Renal cortex interstitium (tissue), 15 donors: ENCODE measurements at places on chromosomes 6 and 20.

DNA sequence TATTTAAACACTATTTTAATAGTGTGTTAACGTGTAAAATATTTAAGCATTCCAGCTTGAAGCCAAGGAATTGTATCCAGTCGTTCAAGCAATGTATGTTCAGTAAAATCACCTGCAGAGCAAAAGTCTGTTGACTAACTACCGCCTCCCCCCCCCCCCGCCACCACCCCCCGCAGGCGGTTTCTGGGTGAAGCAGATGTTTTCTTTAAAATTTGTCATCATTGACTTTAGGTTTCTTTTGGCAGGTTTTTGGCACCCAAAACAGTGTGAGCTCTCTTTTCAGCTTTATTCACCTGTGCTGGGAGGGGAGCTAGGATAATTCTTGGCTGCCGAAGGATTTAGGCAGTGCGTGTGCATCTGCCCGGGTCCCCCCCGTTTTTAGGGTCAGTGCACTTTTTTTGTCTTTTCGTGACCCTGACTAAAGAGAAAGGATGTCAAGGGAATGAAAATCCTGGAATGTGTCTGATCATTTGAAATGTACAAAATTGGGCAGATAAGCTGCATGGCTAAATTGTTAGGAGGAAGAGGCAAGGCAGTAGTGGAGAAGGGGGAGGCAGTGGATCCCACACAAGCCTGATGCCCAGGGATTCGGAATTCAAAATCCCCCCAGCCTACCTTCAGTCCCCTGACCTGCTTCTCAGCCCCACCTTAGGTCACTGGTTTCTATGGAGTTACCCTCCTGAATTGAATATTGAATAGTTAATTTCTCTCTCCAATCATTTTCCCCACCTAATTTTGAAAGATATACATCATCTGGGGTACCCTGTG lies 1.1 kb downstream of the EDN1 start:
- DNase-seq: no peak

- DNase-seq: no peak
Observed at GRCh38 chr6:162489101-162489976, 238.2 kb downstream of the PRKN start.

- no peak for DNase-seq
Observed at GRCh38 chr6:16273256-16273655, 34.9 kb downstream of the GMPR start.

GRCh38 chr6:723540-723939 lies 30.6 kb upstream of the EXOC2 start:
- DNase-seq: no peak

GRCh38 chr6:56802584-56802983 lies 152.3 kb upstream of the BEND6 start:
- DNase-seq: no peak

DNA sequence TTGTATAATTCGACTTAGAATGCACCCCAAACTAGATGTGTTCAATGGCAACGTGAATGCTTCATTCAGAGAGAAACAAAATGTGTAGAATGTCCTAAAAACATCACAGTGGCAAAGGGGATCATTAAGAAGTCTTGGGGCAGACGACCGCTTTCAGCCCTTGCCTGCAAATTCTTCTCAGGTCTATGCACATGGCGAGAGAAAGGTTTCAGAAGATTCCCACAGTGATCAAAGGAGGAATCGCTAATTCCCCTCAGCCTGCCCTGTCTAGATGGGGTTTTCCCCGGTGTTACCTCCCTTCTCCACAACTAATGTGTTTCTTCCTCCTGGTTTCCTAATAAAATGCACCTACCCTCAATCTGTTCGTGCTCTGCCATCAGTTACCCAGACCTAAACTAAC lies 13.3 kb upstream of the NHSL1 start:
- DNase-seq: no peak

GRCh38 chr6:139436957-139437348 lies 62.5 kb upstream of the CITED2 start:
- DNase-seq: no peak

- DNase-seq: no peak
Observed at GRCh38 chr20:16490696-16491095, 82.6 kb downstream of the KIF16B start.

- no peak for DNase-seq
Observed at GRCh38 chr6:138562691-138563090, 63.4 kb upstream of the NHSL1 start.

- DNase-seq: no peak
Observed at GRCh38 chr20:23212464-23212995, 126.4 kb upstream of the CD93 start.

- no peak for DNase-seq
Observed at GRCh38 chr20:37362231-37362792, 16.4 kb downstream of the SRC start.

DNA sequence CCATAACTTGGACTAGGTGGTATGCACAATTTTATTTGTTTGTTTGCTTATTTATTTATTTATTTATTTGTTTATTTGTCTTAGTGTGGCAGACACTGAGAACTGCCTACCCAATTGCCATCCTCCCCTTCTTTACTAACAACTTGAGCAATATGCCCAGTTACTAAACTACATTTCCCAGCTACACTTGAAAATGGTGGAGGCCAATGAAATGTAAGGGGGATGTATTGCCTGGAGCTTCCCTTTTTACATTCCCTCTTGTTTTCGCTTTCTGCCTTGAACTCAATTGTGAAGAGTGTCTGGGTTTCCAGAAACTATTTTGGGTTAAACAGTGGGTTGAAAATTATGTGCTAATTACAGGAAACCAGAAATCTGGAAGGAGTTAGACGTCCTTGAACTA lies 152.7 kb upstream of the FKBP1C start:
- no peak for DNase-seq

DNA sequence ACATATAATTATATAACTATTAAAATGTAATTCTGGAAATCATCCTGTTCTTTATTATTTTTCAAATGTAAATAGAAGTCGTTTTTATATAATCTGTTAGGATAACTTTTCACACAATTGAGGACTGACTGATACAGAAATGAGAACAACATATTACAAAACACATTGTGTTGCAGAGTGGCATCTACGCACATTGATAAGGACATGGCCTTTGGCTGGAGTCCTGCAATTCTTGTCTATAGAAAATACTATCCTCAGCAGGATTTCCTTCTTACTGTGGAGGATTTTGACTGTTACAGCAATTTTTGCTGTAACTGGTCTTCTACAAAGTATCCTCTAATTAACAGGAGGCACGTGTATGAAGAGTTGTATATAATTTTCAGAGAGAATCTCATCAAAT lies 19.8 kb downstream of the SH3BGRL2 start:
- DNase-seq: no peak

- DNase-seq: no peak
Observed at GRCh38 chr6:39312912-39313525, 1.2 kb downstream of the KCNK17 start.

DNA sequence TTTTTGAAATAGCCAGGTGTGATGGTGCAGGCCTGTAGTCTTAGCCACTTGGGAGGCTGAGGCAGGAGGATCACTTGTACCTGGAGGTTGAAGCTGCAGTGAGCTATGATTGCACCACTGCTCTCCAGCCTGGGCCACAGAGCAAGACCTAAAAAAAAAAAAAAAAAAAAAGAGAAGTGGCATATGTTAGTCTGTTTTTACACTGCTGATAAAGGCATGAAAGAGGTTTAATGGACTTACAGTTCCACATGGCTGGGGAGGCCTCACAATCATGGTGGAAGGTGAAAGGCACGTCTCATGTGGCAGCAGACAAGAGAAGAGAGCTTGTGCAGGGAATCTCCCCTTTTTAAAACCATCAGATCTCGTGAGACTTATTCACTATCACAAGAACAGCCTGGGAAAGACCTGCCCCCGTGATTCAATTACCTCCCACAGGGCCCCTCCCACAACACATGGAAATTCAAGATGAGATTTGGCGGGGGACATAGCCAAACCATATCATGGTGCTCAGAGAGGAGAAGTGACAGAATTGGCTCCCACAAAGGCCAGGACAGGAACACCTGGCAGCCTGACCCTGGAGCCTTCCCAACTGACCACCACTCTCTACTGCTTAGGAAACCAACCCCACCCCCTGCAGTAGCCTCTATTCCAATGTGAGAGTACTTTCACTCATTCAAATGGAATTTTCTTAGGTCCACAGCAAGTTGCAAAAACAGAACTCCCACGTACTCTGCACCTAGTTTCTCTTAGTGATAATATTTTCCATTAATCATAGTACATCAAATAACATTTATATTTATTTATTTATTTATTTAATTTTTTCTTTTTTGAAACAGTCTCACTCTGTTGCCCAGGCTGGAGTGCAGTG lies 29.8 kb downstream of the ARHGAP40 start:
- DNase-seq: no peak

DNA sequence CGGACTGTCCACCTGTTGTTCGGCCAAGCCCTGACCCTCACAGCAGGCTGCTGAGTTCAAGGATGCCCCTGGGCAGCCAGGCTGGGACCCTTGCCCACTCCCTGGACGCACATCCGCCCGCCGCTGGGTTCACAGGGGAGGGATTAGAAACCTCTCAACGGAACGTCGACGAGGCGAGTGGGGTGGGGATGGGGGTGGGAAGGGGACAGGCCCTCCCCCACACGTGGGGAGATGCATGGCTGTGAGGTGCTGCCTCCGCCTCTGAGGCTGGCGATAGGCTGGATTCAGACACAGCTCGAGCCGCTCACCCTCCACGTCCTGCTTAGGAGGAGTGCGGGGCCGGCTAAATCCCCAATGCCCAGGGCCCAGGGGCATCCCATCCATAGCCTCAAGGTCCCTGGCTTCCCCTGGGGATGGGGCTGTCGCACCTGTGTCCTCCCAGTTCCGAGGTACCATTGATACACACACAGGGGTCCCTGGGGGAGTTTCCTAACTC lies 90.6 kb upstream of the BHLHE23 start:
- DNase-seq: no peak

DNA sequence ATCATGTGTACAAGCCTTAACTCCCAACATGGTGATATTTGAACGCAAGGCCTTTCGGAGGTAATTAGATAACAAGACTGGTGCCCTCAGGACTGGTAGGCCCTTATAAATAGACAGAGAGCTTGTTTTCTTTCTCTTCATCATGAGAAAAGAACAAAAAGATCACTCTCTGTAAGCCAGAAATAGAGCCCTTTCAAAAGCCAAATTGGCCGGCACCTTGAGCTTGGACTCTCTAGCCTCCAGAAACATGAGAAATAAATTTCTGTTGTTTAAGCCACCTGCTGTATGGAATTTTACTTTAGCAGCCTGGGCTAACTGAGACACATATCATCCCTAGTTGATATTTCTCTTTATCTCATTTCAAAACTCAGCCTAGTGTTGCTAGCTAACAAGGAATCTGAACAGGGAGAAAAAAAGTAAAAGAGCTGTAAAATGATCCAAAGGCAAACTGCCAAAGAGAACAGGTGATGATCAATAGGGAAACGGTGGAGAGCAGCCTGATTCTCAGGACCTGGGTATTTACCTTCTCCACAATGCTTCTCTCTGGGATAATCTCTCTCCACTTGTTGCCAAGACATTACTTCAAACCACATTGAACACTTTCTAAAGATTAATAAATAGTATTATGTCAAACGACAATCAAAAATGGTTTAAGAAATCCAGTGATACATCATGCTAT lies 6.1 kb downstream of the COL21A1 start:
- no peak for DNase-seq

- DNase-seq: no peak
Observed at GRCh38 chr20:19888269-19888671, 128.9 kb upstream of the NAA20 start.

- no peak for DNase-seq
Observed at GRCh38 chr6:108578595-108579327, 18.0 kb downstream of the FOXO3 start.

- no peak for DNase-seq
Observed at GRCh38 chr6:144215402-144215931, 65.2 kb downstream of the STX11 start.

DNA sequence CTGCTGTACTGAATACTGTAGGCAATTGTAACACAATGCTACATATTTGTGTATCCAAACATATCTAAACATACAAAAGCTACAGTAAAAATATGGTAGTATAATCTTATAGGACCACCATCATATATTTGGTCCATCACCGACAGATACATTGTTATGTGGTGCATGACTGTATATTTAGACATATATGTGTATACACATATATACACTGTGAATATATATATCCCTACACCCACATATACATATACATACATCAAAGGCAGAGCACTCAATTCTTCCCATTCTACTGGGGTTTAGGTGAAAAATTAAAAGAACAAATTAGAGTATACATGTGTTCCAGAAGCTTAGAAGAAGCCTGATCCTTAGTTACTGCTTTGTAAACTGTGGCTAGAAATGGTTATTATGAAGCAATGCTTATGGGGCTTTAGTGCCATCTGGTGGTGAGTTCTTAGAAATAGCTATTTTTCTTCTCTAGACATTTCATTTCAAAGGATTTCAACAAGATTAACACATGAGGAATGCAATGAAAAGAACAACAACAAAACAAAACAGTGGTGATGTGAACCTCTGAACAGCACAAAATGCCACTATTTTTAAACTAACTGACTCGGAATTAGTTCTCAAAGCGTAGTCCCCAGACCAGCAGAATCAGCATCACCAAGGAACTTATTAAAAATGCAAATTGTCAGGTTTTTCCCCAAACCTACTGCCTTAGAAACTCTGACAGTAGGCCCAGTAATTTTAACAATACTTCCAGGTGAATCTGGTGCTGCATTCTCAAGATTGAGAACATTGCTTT lies 38.0 kb downstream of the PKHD1 start:
- DNase-seq: no peak

- DNase-seq: no peak
Observed at GRCh38 chr6:136897071-136897470, 25.0 kb upstream of the SLC35D3 start.

- no peak for DNase-seq
Observed at GRCh38 chr6:147166360-147166944, 37.8 kb upstream of the STXBP5 start.

- DNase-seq: no peak
Observed at GRCh38 chr20:33387177-33387576, 14.1 kb downstream of the CDK5RAP1 start.
